HepG2 (cell line): ENCODE measurements at places on chromosomes 7 and 10. TPM values are rescaled to one million over a fixed set of nuclear protein-coding genes. Genes with fewer than 3 reads are reported as not detected.
A peak's percentile ranks its signal among the peaks of the same experiment; 100 is the strongest.

LBX1 gene
- not detected in 2 replicates for total RNA-seq

- H3K36me3 ChIP-seq: peaks cover 66% of the 10 kb centered on the region
- no peaks in the 10 kb centered on the region for H3K27me3 ChIP-seq
- no peak overlapping the region for H3K4me3 ChIP-seq
Measured at GRCh38 chr10:95399183-95399582, 108.4 kb upstream of the PDLIM1 start.

INHBA gene
- total RNA-seq: not detected in 2 replicates

GRCh38 chr7:1229202-1229947, 3.3 kb upstream of the UNCX start:
- no peaks in the 10 kb centered on the region for H3K4me1 ChIP-seq
- DNase-seq: no peak
- H3K27ac ChIP-seq: no peak overlapping the region
- no peaks in the 10 kb centered on the region for H3K36me3 ChIP-seq
- H3K27me3 ChIP-seq: peaks cover 81% of the 10 kb centered on the region
- no peak overlapping the region for H3K4me3 ChIP-seq

DNA sequence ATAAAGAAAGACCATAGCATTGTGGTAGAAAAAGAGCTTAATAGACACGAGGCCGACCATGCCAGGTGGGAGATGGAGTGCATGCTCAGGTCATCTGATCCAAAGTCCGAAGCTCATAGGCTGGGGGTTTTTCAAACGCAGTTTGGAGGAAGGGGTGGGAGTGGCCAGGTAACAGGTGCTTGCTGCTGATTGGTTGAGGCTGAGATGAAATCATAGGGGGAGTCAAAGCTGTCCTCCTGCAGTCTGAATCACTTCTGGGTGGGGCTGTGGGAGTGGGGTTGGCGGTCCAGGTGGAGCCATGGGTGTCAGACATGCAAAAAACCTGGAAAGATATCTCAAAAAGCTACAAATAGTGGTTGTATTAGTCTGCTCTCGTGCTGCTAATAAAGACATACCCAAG, 2.8 kb upstream of the ERCC6 start:
- H3K36me3 ChIP-seq: no peaks in the 10 kb centered on the region
- no peaks in the 10 kb centered on the region for H3K27me3 ChIP-seq
- H3K4me1 ChIP-seq: peaks cover 25% of the 10 kb centered on the region
- no peak overlapping the region for H3K27ac ChIP-seq

DNA sequence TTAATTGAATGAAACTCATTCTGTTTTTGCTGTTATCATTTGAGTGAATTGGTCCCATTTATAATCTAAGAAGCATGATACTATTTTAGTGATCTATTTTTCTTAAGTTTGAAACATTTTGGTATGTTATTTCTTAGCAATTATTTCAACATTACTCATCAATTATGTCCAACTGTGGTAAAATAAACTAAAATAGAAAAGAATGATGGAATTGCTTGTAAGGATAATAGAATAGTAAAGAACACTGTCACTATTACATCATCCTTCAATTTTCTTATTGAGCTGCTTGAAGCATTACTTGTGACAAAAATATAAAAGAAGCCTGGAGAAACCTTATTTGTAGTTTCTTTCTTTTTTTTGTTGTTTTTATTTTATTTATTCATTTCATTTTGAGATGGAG, 42.4 kb downstream of the ZNF487 start:
- no peaks in the 10 kb centered on the region for H3K4me1 ChIP-seq
- no peaks in the 10 kb centered on the region for H3K27me3 ChIP-seq
- no peak for DNase-seq
- H3K27ac ChIP-seq: no peak overlapping the region

CAMK1D gene
- total RNA-seq: not detected in 2 replicates

GRCh38 chr10:7473474-7473873, 62.6 kb upstream of the SFMBT2 start:
- H3K27me3 ChIP-seq: no peaks in the 10 kb centered on the region
- H3K36me3 ChIP-seq: no peaks in the 10 kb centered on the region
- H3K4me1 ChIP-seq: no peaks in the 10 kb centered on the region
- no peak overlapping the region for H3K4me3 ChIP-seq
- no peak for DNase-seq

DNA sequence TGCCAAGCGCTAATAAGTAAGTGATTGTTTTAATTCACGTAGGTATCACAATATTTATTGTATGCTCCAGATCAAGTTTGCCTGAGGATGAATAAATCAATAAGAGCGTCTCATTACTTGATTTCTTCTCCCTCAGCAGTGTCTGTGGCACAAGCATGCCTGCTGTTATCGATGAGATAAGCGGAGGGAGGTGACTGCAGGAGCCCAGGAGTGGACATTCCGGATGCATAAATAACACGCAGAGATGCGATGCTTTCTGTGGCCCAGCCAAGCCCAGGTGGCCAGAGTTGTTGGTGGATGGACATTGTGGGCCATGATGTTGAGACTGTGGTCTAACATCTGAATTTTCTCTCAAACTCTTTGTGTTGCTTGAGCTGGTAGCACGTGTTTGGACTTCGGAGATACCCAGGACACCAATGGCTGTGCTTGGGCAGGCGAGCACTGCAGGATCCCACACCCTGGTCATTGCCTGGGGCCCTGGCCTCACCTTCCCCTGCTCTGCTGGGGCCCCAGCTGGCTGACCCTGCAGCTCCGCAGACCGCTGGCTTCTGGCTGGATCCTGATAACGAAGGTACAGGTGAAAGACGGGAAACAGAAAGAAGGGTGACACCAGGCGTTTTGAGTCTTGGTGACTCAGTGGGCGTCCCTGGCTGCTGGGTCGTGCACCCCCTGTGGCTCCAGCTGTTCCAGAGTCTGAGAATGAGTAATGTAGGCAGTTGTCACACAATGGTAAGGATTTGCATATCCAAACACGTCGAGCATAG, 31.2 kb upstream of the MNX1 start:
- no peak overlapping the region for H3K27ac ChIP-seq
- peaks cover 72% of the 10 kb centered on the region for H3K27me3 ChIP-seq
- no peak overlapping the region for H3K4me3 ChIP-seq
- peaks cover 20% of the 10 kb centered on the region for H3K4me1 ChIP-seq
- no peak for DNase-seq

- no peak overlapping the region for H3K27ac ChIP-seq
- no peaks in the 10 kb centered on the region for H3K36me3 ChIP-seq
- no peaks in the 10 kb centered on the region for H3K4me1 ChIP-seq
- H3K27me3 ChIP-seq: no peaks in the 10 kb centered on the region
Measured at GRCh38 chr7:115217373-115217772, 295.5 kb downstream of the MDFIC start.

SUN3 gene
- not detected in 2 replicates for total RNA-seq

- H3K4me3 ChIP-seq: no peak overlapping the region
- H3K4me1 ChIP-seq: no peaks in the 10 kb centered on the region
- H3K36me3 ChIP-seq: no peaks in the 10 kb centered on the region
- no peak overlapping the region for H3K27ac ChIP-seq
Measured at GRCh38 chr7:11430112-11430511, 401.9 kb downstream of the THSD7A start.

DNA sequence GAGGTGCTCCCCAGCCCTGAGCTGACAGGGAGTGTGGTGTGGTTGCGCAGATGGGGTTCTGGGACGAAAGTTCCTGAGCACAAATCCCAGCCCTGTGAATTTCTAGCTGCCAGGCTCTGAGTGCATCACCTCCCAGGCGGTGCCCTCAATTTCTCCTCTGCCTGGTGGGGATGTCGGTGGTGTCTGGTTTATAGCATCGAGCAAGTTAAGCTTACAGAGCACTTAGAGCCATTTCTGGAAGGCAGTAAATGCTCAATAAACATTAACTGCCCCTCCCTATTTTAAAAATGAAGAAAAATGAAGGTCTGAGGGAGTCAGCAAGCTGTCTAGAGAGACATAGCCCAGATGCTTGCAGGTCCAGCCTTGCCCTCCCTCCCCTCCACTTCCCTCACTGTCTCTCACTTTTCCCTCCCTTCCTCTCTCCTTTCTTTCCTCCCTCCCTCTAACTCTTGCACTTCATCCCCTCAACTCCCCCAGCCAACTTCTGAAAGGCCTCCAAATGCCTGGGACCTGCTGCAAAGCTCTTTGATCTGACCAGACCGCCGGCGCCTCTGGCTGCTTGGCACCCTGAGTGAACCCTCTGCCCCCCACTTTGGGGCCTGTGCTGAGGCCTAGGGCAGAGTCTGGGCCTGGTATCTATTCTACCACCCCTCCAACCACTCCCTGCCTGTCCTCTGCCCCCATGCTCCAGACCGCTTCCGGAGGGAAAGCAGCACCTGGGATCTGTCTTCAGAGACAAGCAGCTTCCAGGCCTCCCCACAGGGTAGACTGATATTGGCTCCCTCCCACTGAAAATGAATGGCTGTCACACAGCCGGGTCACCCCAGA, 438.3 kb downstream of the RPS24 start:
- H3K27me3 ChIP-seq: no peaks in the 10 kb centered on the region
- peak; percentile 95 for DNase-seq
- no peaks in the 10 kb centered on the region for H3K36me3 ChIP-seq

CYP26A1 gene
- total RNA-seq: not detected in 2 replicates

SFRP5 gene
- total RNA-seq: 0.83 and 1.7 TPM in 2 replicates

ANKRD2 gene
- total RNA-seq: not detected in 2 replicates

DNA sequence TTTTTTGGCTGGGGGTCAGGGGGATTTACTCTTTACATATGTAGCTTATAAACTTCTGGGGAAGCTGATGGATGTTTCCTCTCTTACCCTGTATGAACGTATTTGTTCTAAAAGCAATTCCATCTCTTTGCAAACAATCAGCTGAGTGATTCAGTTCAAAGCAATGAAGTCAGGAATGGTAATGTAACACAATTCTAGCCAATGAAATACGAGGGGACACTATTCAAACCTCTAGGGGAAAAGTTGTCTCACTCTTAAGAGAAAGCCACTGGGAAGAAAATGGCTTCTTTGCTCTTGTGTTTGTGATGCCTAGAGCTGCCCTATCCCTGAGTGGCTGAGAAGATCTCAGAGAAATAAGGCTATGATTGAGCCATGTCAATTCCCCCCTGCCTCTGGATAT, 134.8 kb upstream of the SEMA3C start:
- H3K27ac ChIP-seq: no peak overlapping the region
- H3K4me3 ChIP-seq: no peak overlapping the region
- peak; percentile 9 for DNase-seq
- H3K4me1 ChIP-seq: no peaks in the 10 kb centered on the region

CCNJ gene
- total RNA-seq: 21.5 and 33.9 TPM in 2 replicates

C7orf33 gene
- total RNA-seq: not detected in 2 replicates

- H3K27me3 ChIP-seq: no peaks in the 10 kb centered on the region
- no peaks in the 10 kb centered on the region for H3K36me3 ChIP-seq
- H3K4me1 ChIP-seq: peaks cover 74% of the 10 kb centered on the region
- no peak overlapping the region for H3K4me3 ChIP-seq
- DNase-seq: no peak
Measured at GRCh38 chr10:72315054-72315453, 39.7 kb downstream of the DNAJB12 start.

ITIH5 gene
- total RNA-seq: 3.5 and 8.9 TPM in 2 replicates

- DNase-seq: no peak
- H3K4me3 ChIP-seq: no peak overlapping the region
- no peaks in the 10 kb centered on the region for H3K4me1 ChIP-seq
- H3K36me3 ChIP-seq: no peaks in the 10 kb centered on the region
- H3K27me3 ChIP-seq: no peaks in the 10 kb centered on the region; the same call in 1 of the 2 replicates
- no peak overlapping the region for H3K27ac ChIP-seq
Measured at GRCh38 chr7:118245267-118246040, 20.9 kb downstream of the ANKRD7 start.

PDE1C gene
- not detected in 2 replicates for total RNA-seq

DNAJC12 gene
- 11.6 and 14.4 TPM in 2 replicates for total RNA-seq

AKR1C1 gene
- 2,238 and 3,445 TPM in 2 replicates for total RNA-seq

GRCh38 chr7:95649546-95649945, 53.2 kb upstream of the PDK4 start:
- H3K27ac ChIP-seq: no peak overlapping the region
- no peak for DNase-seq
- no peak overlapping the region for H3K4me3 ChIP-seq
- H3K27me3 ChIP-seq: no peaks in the 10 kb centered on the region
- H3K36me3 ChIP-seq: no peaks in the 10 kb centered on the region

DNA sequence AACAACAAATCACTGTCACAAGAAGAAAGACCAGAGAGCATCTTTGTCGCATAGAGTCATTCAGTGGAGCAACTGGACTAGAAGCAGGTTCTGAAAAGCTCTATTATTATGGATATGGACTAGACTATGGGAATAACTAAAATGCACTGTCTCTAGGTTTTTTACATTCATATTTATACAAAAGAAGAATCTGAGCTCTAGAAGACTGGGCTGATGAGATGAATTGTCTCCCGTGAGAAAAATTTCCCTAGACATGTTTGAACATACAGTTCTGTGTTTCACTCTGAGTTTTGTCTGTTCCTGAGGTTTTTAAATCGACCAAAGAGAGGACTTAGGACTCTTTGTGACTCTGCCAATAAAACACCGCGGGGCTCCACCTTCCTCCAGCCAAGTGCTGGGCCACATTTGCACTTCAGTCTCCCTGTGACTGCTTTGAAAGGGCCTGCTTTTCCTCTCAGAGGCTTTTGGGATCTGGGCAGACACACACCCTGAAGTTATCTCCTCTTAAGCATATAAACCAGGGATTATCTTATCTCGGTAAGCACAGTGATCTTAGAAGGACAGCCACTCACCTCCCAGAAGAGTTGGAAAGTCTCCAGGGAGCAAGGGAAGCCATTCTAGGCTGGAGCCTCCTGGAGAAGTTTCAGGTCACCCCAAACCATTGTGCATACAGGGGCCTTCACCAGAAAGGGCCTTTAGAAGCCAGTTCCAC, 101.0 kb upstream of the JCAD start:
- H3K36me3 ChIP-seq: no peaks in the 10 kb centered on the region
- H3K27ac ChIP-seq: no peak overlapping the region
- no peak overlapping the region for H3K4me3 ChIP-seq

DNA sequence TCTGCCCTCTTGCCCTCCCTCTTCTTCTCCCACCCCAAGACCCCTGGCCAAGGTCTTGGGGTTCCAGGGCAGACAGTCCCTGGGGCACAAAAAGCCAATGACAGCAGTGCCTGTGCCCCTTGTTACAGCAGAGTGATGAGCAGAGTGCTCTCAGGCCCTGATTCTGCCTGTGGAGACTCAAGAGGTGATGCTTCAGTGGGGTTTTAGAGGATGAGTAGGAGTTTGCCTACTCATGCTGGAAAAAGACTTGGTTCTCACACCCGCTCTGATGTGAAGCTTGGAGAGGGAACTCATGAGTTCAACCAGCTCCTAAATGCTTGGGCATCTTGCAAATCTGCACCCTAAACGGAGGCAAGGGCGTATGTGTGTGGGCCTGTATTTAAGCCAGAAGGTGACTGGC, 58.2 kb downstream of the CAMK2B start:
- H3K4me1 ChIP-seq: no peaks in the 10 kb centered on the region
- H3K36me3 ChIP-seq: no peaks in the 10 kb centered on the region
- H3K27me3 ChIP-seq: peaks cover 29% of the 10 kb centered on the region
- H3K27ac ChIP-seq: no peak overlapping the region
- no peak overlapping the region for H3K4me3 ChIP-seq

DGKB gene
- not detected in 2 replicates for total RNA-seq

- H3K4me3 ChIP-seq: peak overlapping the region; percentile 97
- no peaks in the 10 kb centered on the region for H3K36me3 ChIP-seq
Measured at GRCh38 chr7:116862951-116863670, 724 bp downstream of the CAPZA2 start.

- no peaks in the 10 kb centered on the region for H3K27me3 ChIP-seq
- H3K27ac ChIP-seq: no peak overlapping the region
- DNase-seq: no peak
- H3K36me3 ChIP-seq: no peaks in the 10 kb centered on the region
- no peak overlapping the region for H3K4me3 ChIP-seq
Measured at GRCh38 chr7:3790803-3791202, 489.8 kb downstream of the SDK1 start.

- H3K27me3 ChIP-seq: no peaks in the 10 kb centered on the region
- H3K27ac ChIP-seq: no peak overlapping the region
- DNase-seq: no peak
- no peaks in the 10 kb centered on the region for H3K4me1 ChIP-seq
- H3K4me3 ChIP-seq: no peak overlapping the region
- peaks cover 24% of the 10 kb centered on the region for H3K36me3 ChIP-seq
Measured at GRCh38 chr7:103547451-103548284, 101.7 kb upstream of the SLC26A5 start.
